ENCODE measurements at places on chromosomes 7 and 10. TPM values are rescaled to one million over a fixed set of nuclear protein-coding genes. Genes with fewer than 3 reads are reported as not detected.
A peak's percentile ranks its signal among the peaks of the same experiment; 100 is the strongest.

DNA sequence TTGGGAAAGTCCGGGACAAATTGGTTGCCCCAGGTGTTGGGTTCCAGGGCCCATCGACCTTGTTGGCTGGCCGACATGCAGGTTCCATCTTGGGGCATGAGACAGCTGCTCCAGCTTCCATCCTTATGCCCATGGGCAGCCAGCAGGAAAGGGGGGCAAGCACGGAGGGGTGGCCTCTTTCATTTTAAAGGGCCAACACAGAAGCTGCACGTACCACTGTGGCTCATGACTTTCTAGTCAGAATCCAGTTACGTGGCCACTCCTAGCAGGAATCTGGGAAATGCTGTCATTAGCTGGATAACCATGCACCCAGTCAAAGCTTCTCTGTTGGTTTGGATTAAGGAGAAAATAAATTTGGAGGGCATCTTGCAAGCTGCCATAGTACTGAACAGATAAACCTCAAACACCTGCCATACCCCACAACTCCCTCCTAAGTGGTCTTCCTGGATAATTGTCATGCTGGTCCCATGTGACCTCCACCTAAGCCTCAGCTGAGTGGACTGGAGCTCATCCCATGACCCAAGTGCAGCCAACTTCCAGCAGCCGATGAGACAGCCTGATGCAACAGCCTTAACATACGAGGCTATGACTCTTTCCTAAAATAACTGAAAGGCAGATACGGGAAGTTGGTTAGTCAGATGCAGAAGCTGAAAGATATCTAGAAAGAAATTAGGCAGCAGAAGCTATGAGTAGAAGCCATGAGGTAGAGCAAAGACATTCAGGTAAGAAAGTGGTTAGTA lies 21.4 kb upstream of the GSDME start:
- peaks cover 14% of the 10 kb centered on the region for H3K4me1 ChIP-seq
- H3K4me3 ChIP-seq, result no peak overlapping the region
- 0 out of 2 replicates have a peak, but pooled peaks cover 3% of the 10 kb centered on the region for H3K27me3 ChIP-seq
- no peaks in the 10 kb centered on the region for H3K36me3 ChIP-seq
- H3K27ac ChIP-seq, result no peak overlapping the region

DNA sequence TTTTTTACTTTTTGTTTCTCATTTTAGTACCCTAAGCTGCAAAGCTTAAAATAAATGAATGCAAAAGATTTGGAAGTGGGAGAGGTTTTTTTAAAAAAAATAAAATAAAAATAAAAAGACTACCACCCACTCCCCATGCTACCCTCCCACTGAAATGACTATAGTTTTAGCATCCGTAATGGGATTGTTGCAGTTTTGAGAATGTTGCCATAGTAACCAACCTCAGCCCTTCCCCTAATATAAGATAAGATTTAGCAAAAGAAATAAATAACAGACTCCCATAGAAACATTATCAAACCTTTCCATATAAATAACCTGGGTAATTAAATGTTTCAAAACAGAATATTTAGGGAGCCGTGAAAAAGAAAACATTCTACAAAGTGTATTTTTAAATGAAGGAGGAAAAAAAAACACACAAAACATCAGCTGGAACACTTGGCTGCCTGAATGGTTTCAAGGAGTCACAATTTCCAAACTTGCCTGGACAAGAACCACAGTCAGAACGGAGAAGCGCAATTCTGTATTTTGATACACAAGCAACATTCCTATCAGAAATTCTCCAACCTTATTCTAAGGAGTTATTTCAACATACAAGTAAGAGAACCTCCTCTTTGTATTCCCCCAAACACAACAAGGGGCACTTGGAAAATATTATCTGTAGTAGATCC lies 57.4 kb downstream of the DGKI start:
- H3K27me3 ChIP-seq, result no peaks in the 10 kb centered on the region
- no peaks in the 10 kb centered on the region for H3K4me1 ChIP-seq
- H3K36me3 ChIP-seq, result no peaks in the 10 kb centered on the region
- no peak overlapping the region for H3K4me3 ChIP-seq
- no peak overlapping the region for H3K27ac ChIP-seq

GRCh38 chr7:46834921-46835320 lies 747.0 kb downstream of the TNS3 start:
- no peak overlapping the region for H3K27ac ChIP-seq
- no peak overlapping the region for H3K4me3 ChIP-seq
- no peak for DNase-seq

Gene OR2A12
- not detected for total RNA-seq

GRCh38 chr7:66198469-66198868 lies 6.7 kb upstream of the TPST1 start:
- H3K4me3 ChIP-seq, result no peak overlapping the region
- H3K27ac ChIP-seq, result no peak overlapping the region
- no peaks in the 10 kb centered on the region for H3K36me3 ChIP-seq
- peak; percentile 16 for DNase-seq
- H3K27me3 ChIP-seq, result no peaks in the 10 kb centered on the region
- H3K4me1 ChIP-seq, result peaks cover 8% of the 10 kb centered on the region

DNA sequence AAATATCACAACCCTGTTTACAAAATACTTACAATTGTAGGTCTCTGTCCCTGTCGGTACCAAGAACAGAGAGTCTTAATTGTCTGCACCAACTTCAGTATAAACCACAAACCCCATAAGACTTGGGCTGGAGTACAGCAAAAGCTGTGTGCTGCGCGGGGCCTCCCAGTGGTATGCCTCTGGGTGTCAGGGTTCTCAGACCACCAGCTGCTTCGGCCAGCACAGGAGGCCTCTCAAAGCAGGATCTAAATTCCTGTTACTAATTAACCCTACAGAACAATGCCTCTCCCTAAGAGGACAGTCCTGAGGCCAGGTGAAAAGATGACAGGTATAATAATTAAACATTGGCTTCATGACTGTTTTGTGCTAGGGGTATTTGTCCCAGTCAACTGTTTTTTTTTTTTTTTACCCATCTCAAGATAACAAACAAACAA lies 957 bp upstream of the SVIL start:
- H3K36me3 ChIP-seq, result no peaks in the 10 kb centered on the region
- peak overlapping the region; percentile 68 for H3K4me3 ChIP-seq
- H3K27me3 ChIP-seq, result no peaks in the 10 kb centered on the region
- peak; percentile 79 for DNase-seq

DNA sequence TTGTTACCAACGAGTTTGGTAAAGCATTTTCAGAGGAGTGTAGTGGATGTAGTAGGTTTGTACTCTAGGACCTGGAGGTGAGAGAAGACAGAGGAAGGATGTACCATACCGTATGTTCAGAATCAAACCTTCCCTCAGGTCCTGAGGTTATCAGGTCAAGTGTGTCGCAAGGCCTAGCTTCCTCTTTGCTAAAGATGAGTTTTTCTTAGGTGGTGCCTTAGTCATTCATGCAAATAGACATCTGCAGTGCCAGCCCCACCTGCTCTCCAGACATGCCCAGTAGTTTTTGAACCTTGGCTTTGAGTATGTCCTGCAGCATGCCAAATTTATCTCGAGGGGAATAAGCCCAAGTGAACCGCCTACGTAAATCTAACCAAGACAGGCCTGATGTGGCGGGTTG lies 71.3 kb downstream of the HDAC9 start:
- H3K4me3 ChIP-seq, result no peak overlapping the region
- H3K27ac ChIP-seq, result no peak overlapping the region
- H3K36me3 ChIP-seq, result no peaks in the 10 kb centered on the region
- DNase-seq, result no peak
- no peaks in the 10 kb centered on the region for H3K27me3 ChIP-seq

GRCh38 chr7:52911326-52911725 lies 124.1 kb upstream of the POM121L12 start:
- no peak overlapping the region for H3K4me3 ChIP-seq
- no peaks in the 10 kb centered on the region for H3K36me3 ChIP-seq
- H3K27ac ChIP-seq, result no peak overlapping the region
- DNase-seq, result no peak

GRCh38 chr7:123439191-123439590 lies 95.2 kb downstream of the IQUB start:
- peaks cover 8% of the 10 kb centered on the region for H3K4me1 ChIP-seq
- DNase-seq, result no peak
- H3K27ac ChIP-seq, result no peak overlapping the region
